ENCODE measurements at places on chromosomes 13 and 19.

GRCh38 chr19:35905178-35905727, 2.8 kb downstream of the TYROBP start:
- DNase-seq: no peak

GRCh38 chr13:45863709-45864590, 12.4 kb upstream of the SIAH3 start:
- no peak for DNase-seq

DNA sequence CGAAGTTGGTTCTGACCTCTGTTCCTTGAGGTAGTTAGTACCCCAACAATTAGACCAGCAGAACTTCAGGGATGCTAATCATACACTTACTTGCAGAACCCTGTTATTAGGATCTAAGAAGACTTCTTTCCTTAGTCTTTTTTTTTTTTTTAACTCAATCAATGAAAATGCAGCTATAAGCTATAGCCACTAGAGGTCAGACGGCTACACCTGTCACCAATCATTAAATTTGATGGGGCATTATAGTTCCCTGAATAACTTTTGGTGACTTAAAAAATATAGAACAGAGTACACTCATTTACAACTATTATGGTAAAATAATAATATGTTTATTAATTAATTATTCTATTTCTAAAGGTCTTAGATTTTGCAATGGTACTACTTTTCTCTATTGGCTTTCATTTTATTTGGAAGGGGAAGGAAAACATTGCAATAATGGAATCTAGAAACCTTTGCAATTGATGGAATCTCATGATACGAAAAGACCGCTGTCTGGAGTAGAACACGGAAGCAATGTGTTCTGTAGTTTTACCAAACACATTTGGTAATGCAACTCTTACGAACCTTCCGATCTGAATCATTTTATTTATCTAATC, 483.2 kb downstream of the DIAPH3 start:
- DNase-seq: no peak

- DNase-seq: no peak
These were observed 94.3 kb downstream of the NHLRC3 start for GRCh38 chr13:39132286-39133230.

GRCh38 chr19:11479090-11479897, 1.6 kb downstream of the ELAVL3 start:
- DNase-seq: no peak

DNA sequence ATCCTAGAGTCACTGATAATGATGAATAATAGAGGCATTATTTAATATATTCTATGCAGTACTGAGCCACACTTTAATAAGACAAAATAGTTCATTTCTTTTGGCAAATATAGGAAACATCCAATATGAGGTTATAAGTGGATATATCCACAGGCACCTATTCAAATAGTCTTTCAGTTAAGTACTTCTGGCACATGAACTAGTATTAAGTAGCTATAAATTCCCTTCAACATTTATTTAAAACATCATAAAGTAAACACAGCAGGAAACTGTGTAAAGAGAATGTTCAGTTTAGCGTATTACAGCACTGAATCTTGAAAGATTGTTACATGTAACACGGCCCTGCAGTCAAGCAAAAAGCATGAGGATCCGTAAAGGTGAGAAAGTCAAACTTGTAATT, 463.3 kb upstream of the KLF12 start:
- no peak for DNase-seq

GRCh38 chr13:98295371-98295770, 118.3 kb upstream of the RNF113B start:
- DNase-seq: no peak

GRCh38 chr19:13665125-13665905, 99.0 kb upstream of the MRI1 start:
- DNase-seq: no peak

DNA sequence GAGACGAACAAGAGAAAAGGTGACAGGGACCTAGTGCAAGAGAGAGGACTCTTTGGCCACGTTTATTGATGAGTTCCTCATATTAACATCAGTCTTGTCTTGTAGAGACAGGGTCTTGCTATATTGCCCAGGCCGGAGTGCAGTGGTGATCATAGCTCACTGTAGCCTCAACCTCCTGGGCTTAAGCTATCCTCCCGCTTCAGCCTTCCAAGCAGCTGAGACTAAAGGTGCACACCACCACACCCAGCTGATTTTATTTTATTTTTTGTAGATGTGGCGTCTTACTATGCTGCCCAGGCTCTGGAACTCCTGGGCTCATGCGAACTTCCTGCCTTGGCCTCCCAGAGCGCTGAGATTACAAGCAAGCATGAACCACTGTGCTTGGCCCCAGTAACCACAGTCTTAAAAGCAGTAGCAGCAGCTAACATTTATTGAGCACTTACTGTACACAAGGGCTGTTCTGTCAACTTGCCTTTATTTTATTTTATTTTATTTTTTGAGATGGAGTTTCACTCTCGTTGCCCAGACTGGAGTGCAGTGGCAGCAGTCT, 1.1 kb upstream of the SH2D3A start:
- no peak for DNase-seq

GRCh38 chr13:91986761-91987483, 588.5 kb downstream of the GPC5 start:
- no peak for DNase-seq

DNA sequence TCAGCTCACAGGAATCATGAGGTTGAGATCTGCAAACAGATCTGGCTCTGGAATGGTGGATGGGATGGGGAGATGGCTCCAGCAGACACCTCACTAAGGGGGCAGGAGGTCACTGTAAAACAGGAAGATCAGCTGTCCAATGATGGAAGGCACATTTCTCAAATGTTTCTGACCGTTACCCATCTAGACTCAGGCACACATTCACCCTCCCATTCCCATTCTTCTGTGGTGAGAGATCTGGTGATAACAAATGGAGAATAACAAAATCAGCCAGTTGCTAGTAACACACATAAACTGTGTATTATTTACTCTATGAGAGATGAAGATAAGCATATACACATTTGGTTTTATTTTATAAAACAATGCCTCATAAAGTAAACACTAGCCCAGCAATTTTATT, 235.9 kb downstream of the TSHZ3 start:
- DNase-seq: no peak

GRCh38 chr13:46496086-46496485, 56.9 kb upstream of the LRCH1 start:
- DNase-seq: no peak
